ENCODE measurements at places on chromosomes 4 and X.

DNA sequence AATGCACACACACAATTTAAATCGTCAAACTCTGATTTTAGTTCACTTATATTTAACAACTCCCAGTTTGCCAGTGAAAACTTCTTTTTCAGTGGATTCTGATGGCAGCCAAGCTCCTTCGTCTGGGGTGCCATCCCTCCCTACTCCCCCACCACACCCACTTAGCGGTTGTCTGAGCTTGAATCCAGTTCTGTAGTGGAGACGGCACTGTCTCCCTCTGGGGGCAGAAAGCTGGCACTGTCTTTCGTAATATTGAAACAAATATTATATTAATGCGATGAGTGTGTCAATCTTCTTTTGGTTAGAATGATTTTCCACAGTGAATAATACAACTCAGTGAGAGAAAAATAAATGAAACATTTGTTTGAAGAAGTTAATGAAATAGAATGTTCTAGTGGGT, 5.4 kb downstream of the MEPE start:
- no peak for DNase-seq

DNA sequence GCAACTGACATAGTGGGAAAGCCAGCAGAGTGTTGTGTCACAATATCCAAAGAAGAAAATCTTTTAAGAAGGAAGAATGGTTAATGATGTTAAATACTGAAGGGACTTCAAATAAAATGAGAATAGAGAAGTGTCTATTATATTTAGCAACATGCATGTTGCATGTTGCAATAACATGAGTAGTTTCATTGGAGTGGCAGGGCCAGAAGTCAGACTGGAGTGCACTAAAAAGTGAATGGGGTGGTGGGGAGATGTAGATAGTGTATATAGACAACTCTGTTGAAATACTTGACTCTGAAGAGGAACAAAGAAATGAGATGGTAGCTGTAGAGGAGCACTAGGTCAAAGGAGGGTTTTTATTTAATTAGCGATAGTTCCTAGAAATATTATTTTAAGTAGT, 9.5 kb upstream of the AMMECR1 start:
- DNase-seq: no peak

DNA sequence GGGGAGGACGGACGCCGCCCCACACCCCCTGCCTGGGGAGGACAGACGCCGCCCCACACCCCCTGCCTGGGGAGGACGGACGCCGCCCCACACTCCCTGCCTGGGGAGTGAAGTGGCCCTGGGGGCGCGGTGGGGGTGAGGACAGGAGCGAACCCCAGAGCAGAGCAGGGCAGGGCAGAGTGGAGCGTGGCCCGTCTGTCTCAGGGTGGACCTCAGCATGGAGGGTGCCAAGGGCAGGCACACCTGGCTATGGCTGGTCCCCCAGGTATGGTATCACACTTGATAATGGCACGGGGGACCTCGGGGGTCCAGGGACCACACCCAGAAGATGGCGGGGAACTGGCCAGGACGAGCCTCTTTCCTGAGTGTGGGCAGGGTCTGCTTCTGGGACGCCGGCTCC, 9.6 kb downstream of the LRPAP1 start:
- DNase-seq: no peak

GRCh38 chr4:166282081-166282770, 409.2 kb downstream of the TLL1 start:
- DNase-seq: no peak

DNA sequence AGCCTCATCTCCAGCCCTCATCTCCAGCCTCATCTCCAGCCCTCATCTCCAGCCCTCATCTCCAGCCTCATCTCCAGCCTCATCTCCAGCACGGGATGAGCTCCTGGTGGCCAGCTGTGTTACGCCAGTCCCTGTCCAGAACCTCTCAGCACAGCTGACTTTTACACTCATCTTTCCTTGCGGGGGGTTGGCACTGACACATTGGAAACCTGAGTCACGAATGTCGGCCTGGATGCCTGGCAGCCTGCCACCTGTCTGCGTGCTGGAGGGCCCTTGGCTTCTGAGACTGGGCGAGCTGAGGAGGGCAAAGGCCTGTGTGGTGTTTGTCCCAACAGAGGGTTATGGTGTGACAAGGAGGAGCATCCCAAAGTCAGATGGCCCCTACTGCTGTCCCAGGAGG, 66.1 kb upstream of the HGFAC start:
- DNase-seq: peak; percentile 39

DNA sequence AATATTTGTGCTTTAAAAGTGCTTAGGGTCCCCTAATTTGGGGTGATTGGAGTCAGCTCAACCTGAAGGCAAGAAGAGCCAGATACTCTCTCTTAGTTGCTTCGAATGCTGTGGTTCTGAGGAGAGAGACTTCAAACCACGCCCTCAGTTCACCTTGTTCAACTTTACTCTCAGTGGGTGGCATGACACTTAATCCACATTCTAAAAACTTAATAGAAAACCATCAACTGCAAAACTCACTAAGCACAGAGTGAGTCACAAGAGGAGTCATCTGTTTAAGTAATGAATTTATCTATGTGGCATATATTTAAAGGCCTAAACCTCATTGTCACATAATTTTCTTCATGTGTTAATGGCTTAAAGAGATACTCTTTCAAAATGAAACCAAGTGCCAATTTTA, 99.5 kb upstream of the SLC4A4 start:
- no peak for DNase-seq

GRCh38 chr4:173522160-173522950, 7.7 kb downstream of the HAND2 start:
- no peak for DNase-seq

DNA sequence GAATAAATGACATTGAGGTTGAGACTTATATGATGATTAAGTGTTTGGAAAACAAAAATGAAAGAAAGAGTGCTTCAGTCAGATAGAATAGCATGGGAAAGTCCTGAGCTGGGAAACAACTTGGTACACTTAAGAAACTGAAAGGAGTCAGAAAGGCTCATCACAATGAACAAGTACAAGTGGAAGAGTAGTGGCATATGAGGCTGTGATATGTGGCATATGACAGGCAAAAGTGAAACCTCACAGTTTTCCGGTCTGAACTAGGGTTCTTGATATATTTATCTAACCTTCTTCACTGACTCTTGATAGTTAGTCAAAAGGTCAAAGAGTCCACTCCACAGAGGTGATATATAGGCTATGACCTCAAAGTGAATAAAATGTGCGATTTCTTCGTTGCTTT, 537.1 kb upstream of the CXorf51A start:
- no peak for DNase-seq

DNA sequence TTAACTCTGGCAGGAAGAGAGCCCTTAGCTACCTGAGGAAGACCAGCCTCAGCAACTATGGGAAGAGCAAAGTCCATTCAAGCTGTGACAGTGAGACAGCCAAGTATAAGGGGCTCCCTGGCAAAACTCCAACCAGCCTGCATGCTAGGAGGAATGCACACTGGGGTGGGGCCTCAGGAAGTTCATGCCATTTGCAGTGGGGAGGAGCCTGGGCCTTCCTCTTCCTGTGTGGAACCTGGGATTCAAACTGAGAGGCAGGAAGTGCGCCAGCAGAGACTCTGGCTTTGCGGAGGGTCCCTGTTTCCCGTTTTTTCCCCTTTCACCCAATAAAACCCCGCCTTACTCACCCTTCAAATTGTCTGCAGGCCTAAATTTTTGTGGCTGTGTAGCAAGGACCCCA, 33.0 kb downstream of the TFDP3 start:
- no peak for DNase-seq

- DNase-seq: no peak
These were observed 28.4 kb downstream of the STBD1 start for GRCh38 chr4:76334885-76335284.

DNA sequence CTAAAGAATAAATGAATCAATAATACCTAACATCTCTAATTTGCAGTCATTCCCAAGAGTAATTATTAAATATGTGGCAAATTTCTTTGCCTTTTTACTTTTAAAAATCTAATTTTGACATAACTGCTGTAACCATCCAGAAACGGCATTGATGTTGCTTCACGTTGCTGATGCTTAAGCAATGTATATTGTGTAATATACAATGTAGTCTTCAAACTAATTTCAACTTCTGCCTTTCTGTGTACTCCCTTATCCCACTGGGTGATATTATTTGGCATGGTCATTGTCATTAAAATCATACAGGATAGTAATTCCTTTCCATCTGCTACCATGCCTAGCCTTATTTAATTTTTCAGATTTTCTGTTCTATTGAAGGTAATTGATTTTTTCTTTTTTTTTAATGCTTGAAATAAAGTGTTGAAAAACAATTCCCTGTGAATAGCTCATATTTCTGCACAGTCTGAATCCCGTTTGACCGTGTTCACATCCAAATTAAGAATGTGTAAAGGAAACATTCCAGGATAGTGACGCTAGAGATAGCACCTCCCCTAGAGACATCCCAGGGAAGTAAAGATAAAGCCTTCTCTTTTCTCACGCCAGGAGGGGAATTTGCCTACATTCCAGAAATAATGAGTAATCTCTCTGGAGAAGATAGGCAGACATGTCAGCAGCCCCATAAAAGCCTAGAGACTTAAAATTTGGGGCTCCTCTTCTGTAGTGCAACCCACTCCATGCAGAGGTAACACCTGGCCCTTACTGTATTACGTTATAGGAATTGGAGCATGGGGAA, 8.6 kb downstream of the FAM200B start:
- no peak for DNase-seq

- DNase-seq: no peak
These were observed 25.5 kb downstream of the PALLD start for GRCh38 chr4:168522356-168522755.

DNA sequence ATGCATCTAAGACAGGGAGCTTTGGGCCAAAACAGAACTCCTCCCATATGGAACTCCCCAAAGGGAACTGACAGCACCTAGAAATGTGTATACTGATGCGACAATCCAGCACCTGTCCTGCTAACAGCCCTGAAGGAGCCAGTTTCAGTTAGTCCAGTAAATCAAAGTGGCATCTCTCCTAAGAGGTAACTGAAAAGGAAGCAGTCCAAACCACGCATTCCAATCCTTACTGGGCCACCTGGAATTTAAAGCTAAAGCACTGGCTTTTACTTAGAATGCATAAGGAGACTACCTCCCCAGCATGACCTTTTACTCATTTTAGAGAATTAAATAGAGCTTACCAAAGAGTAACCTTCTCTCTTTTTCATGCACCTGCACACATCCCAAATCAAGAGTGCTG, 586.8 kb upstream of the PITX2 start:
- DNase-seq: no peak

- DNase-seq: no peak
These were observed 27.8 kb downstream of the RP2 start for GRCh38 chrX:46864606-46865005.

DNA sequence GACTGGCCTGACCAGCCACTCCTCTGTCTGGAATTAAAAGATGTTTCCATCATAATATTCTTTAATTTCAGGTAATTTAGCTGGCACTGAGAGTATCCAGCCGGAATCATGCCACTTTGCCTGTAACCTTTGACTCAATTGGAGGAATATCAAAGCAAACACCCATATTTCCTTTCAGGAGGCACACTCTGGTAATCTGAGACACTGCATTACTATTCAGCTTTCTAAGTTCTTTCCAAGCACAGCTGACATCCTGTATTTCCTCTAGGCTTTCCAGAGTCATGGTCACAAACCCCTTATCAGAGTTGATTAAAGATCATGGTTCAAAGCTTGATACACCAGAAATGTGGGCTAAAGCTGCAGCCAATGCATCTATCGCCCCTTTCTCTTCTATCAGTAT, 29.3 kb downstream of the INTS12 start:
- no peak for DNase-seq

DNA sequence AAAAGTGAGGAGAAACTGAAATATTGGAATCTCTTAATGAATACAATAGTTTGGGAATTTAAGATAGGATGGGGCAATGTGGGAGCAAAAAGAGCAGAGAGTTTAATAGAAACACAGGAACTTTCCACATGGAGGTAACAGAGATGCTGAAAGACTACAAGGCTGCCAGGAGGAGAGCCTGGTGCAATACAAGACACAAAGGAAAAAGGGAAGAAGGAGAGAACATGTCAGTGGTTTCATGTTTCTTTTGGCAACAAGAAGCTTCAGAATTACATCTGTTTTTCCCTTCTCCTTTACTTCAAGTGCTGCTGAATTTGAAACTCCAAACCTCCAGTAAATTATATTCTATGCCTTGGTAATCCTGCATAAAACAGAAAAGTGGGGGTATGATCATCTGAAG, 474.3 kb downstream of the FAT4 start:
- DNase-seq: no peak

GRCh38 chrX:38103857-38104812, 97.8 kb downstream of the SYTL5 start:
- DNase-seq: no peak

- DNase-seq: no peak
These were observed 24.2 kb upstream of the PPM1K start for GRCh38 chr4:88308587-88308986.

GRCh38 chr4:128362760-128363159, 75.1 kb upstream of the PGRMC2 start:
- no peak for DNase-seq

GRCh38 chrX:46179748-46180147, 365.5 kb downstream of the ZNF674 start:
- DNase-seq: no peak

DNA sequence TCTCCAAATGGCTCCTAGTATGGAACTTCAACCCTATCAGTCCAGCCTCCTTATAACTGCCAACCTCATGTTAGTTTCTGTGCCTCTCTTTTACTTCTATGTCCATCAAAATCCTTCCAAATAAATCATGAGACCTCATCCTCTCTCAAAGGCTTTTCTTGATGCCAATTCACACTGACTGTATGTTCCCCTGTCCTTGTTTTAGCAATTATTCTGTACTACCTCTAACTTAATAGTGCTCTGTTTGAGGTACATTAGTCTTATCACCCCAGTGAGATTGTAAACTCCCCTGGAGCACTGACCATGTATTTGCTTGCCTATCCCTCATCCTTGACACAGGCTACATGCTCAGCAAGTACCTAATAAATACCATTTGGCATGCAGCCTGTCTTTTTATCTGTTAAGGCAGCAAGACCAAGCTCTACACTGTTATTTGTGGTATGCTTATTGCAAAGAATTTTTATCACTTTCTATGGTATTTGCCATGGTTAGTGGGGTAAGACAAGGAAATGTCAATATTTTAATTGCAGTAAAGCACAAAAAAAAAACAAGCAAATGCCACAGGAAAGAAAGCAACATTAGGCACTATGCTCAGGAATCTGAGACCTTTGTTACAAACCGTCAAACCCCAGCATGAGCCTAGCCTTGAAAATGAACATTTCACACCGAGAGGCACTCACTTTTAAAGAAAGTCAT, 119.2 kb downstream of the SMARCA1 start:
- no peak for DNase-seq

- DNase-seq: no peak
These were observed 109.1 kb downstream of the PTTG2 start for GRCh38 chr4:38069271-38069760.

GRCh38 chrX:55488593-55489313, 895 bp downstream of the USP51 start:
- peak; percentile 17 for DNase-seq

DNA sequence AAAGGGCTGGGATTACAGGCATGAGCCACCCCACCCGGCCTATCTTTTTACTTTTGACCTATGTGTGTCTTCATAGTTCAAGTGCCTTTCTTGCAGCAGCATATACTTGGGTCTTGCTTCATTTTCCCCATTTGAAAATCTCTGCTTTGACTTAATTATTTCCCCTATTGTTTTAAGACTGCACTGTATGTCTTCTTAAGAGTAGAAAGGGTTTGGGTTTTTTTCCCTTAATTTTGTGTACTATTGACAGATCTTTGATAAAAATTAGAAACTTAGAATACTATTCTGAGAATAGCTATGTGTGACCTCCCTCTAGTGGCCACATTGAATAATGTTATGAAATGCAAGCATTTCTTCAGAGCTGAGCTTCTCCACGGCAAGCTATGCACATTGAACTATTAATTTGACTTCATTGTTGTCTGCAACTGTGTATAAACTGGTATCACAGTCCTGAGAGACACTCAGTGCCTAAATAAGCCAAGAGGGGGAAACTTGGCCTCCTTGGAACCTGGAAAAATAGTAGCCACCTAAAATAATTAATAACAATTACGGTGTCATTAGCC, 8.7 kb upstream of the SLC25A4 start:
- no peak for DNase-seq
